ENCODE measurements at places on chromosomes 5 and 9. TPM values are rescaled to one million over a fixed set of nuclear protein-coding genes. Genes with fewer than 3 reads are reported as not detected.

Gene SVEP1
- not detected for total RNA-seq

Gene CCDC192
- total RNA-seq = not detected

Gene SPINK5
- not detected for total RNA-seq

Gene SCAI
- total RNA-seq = 15.3 TPM

Gene TRIM36
- not detected for total RNA-seq

Gene GDA
- not detected for total RNA-seq

Gene CBY3
- total RNA-seq = not detected

Gene CCDC171
- total RNA-seq = 3.2 TPM

Gene ZSWIM6
- total RNA-seq = 11.6 TPM

Gene JAKMIP2
- total RNA-seq = 0.44 TPM

Gene RABGAP1
- total RNA-seq = 43.4 TPM
